Stimulated activated effector memory CD8-positive, alpha-beta T cell treated with anti-CD3 and anti-CD28 coated beads, Interleukin-12 subunit alpha, Interleukin-12 subunit beta, amount 100 ng/mL, for 72 hours (primary cell): ENCODE measurements at places on chromosomes 5 and 9.
A peak's percentile ranks its signal among the peaks of the same experiment; 100 is the strongest.

- DNase-seq: no peak
Observed at GRCh38 chr9:73348471-73348870, 196.8 kb downstream of the ANXA1 start.

GRCh38 chr5:180644825-180645273 is 4.6 kb downstream of the FLT4 start:
- no peak for DNase-seq

DNA sequence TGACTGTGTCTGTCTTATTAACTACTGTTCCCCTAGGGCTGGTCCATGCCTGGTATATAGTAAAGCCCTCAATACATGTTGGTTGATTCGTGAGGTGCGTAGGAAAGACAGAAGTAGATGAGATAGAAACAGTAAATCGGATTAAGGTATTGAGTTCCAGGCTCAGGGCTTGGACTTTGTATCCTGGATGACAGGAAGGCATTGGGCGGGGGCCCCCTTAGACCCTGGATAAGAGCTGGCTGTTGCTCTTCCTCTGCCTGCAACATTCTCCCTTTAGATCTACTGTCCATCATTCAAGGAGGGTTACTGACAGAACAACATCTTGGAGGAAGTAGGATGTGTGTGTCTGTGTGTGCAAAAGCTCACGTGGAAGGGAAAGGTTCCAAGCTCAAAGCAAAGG is 31.2 kb upstream of the CTNNA1 start:
- DNase-seq: no peak

DNA sequence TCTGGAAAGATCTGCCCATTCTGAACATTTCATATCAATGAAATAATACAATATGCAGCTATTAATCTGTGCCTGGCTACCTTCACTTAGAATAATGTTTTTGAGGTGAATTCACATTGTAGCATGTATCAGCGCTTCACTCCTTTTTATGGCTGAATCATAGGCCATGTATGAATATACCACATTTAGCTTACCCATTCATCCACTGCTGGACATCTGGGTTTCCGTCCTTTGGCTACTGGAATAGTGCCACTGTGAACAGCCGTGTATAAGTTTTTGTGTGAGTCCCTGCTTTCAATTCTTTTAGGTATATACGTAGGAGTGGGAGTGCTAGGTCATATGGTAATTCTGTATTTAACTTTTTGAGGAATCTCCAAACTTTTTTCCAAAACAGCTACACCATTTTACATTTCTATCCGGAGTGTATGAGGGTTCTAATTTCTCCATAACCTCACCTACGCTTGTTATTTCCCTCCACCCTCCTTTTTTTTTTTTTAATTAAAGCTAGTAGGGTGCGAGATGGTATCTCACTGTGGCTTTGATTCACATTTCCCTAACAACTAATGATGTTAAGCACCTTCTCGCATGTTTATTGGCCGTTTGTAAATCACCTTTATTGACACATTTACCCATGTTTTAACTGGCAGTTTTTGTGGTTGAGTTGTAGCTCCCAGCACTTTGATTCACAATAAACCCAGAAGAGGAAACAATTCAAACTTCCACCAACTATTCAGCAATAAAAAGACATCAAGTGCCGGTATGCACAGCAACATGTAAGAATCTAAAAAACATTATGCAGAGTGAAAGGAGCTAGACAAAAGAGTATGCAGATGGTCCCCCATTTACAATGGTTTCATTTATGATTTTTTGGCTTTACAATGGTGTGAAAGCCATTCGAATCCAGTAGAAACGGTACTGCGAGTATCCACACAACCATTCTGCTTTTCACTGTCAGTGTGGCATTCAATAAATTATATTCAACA is 8.1 kb downstream of the SEMA4D start:
- DNase-seq: no peak

GRCh38 chr5:35095366-35095765 is 47.6 kb upstream of the AGXT2 start:
- DNase-seq: no peak

GRCh38 chr9:129416821-129417539 is 203.9 kb downstream of the C9orf50 start:
- DNase-seq: no peak

- no peak for DNase-seq
Observed at GRCh38 chr5:78537821-78538220, 110.8 kb downstream of the LHFPL2 start.

- DNase-seq: no peak
Observed at GRCh38 chr5:122180863-122181548, 51.7 kb downstream of the ZNF474 start.

GRCh38 chr5:93621327-93621798 is 38.3 kb downstream of the NR2F1 start:
- peak; percentile 18 for DNase-seq

DNA sequence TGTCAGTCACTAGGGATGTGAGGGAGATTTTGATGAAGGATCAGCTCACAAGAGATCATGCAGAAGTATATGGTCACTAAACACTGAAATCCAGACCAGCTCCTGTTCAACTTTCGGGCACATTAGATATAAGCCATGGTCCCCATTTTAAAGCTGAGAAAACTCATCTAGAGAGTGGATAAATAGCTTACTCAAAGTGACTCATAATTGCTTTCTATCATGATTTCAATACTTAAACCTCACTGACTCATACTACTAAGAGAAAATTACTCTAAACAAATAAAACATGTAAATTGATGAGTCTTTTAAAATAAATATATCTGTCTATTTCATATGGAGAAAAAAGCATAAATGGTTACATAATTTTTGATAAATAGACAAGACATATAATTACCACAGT is 567.7 kb downstream of the TLR4 start:
- DNase-seq: no peak

GRCh38 chr5:143023411-143024096 is 253.4 kb downstream of the ARHGAP26 start:
- DNase-seq: peak; percentile 29

DNA sequence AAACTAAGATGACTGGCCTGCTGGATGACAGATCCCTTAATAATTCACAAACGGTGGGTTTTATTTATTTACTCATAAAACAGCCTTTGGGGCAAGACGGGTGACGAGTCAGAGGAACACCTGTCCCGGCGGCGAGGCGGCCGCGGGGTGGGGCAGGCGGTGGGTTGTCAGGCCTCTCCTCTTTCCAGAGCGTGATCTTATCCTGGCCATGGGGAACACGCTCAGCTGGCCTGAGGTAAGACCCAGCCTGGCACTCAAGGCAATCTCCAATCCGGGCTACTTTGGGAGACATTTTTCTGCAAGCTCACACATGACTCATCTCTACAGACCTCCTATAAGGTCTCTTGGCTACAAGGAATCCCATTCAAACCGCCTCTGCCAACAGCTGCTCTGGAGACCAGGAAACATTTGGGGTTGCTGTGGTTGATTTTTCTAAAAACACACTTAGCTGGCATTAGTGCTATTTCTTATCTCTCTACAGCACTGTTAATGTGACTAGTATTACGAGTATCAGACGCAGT is 6.3 kb downstream of the RAPGEF1 start:
- no peak for DNase-seq

GRCh38 chr5:169273881-169274280 is 27.1 kb downstream of the SLIT3 start:
- DNase-seq: no peak

- no peak for DNase-seq
Observed at GRCh38 chr9:33823801-33824200, 6.8 kb downstream of the UBE2R2 start.

- no peak for DNase-seq
Observed at GRCh38 chr5:34694012-34694411, 37.9 kb downstream of the RAI14 start.

DNA sequence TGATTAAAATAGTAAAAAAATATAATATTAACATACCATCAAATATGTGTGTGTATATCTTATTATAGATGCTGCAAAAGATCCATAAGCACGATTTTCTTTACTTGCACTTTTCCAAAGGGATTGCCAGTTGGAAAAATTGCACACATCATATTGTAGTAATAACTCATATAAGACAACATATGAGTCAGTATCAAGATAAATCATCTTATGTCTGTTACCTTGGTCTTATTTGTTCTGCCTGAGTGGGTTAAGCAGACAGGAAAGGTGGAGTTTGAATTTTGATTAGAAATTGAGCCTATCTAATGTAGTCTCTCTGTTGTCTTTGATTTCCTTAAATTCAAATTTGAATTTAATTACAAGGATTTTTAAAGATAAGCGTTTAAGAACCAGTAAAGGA is 24.6 kb downstream of the LYSMD3 start:
- no peak for DNase-seq

GRCh38 chr5:179192185-179192890 is 132.2 kb downstream of the ZNF354C start:
- DNase-seq: no peak
